ENCODE measurements at places on chromosomes 16 and 17. TPM values are rescaled to one million over a fixed set of nuclear protein-coding genes. Genes with fewer than 3 reads are reported as not detected.

Gene FAM171A2
- total RNA-seq: 3.0 TPM

Gene KIF19
- 1.9 TPM for total RNA-seq

Gene CSF3
- 35.9 TPM for total RNA-seq

Gene ZBTB4
- 72.5 TPM for total RNA-seq

Gene ZNF232
- 4.6 TPM for total RNA-seq
